ENCODE measurements at places on chromosomes 7 and 10. TPM values are rescaled to one million over a fixed set of nuclear protein-coding genes. Genes with fewer than 3 reads are reported as not detected.

The ZNF239 gene
- 6.5 TPM for total RNA-seq

The OR9A2 gene
- total RNA-seq, result not detected

The TMEM130 gene
- 0.15 TPM for total RNA-seq

The HOXA6 gene
- 3.9 TPM for total RNA-seq

The CTAGE8 gene
- total RNA-seq, result not detected

The HSPB1 gene
- 643 TPM for total RNA-seq

The PDK4 gene
- 0.45 TPM for total RNA-seq

The COL26A1 gene
- not detected for total RNA-seq

The SMC3 gene
- total RNA-seq, result 28.1 TPM

The VIPR2 gene
- not detected for total RNA-seq

The ABCC2 gene
- 0.17 TPM for total RNA-seq

The NEUROG3 gene
- total RNA-seq, result not detected

The ADRB1 gene
- total RNA-seq, result 0.17 TPM

The TACC2 gene
- total RNA-seq, result 10.8 TPM

The NRG3 gene
- not detected for total RNA-seq

The C7orf57 gene
- total RNA-seq, result not detected

The PAPOLB gene
- not detected for total RNA-seq

The CCNY gene
- total RNA-seq, result 38.2 TPM

The ELAPOR2 gene
- total RNA-seq, result 4.4 TPM

The OPN4 gene
- total RNA-seq, result not detected

The LBX1 gene
- total RNA-seq, result under 0.01 TPM

The CTTNBP2 gene
- 2.5 TPM for total RNA-seq

The WASHC2A gene
- 19.7 TPM for total RNA-seq

The TUBAL3 gene
- not detected for total RNA-seq

All from bronchus fibroblast of lung (primary cell).